NCI-H1092 treated with DMSO at 0.1 percent for 48 hours (cell line): ENCODE measurements at places on chromosomes 3 and 15.

DNA sequence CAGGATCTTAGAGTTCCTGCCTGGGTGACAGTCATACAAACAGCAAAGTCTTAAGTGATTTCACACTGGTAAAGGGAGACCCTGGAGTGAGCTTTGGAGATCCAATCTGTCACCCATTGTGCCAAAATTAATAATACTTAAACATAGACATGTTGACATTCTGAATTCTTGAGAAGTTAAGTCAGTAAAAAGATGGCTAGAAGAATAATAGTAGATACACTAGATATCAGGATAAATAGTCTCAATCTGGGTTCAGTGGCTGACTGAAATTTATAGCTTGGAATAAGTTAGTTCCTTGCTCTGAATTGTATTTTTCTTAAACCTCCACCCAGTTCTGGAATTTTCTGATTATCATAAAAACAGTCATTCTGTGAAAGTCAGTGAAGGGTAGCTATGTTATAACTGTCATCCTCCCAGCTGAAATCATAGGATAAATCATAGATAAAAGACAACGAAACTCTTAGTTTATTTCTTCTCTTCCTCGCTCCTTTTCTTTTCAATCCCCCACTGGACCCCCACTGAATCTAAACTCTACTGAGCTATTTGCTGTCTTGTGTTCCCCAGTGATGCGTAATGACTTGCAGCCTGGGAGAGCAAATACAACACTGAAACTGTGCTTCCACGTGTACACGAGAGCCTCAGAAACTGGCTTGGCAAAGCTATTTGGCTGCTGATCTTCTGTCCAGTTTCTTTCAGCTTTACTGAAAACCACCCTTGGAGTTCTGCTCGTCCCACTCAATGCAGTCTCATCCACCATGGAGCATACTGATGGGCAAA is 175.4 kb upstream of the TP63 start:
- DNase-seq = no peak

- DNase-seq = no peak
These were observed 369.3 kb upstream of the ONECUT1 start for GRCh38 chr15:53159458-53159857.

DNA sequence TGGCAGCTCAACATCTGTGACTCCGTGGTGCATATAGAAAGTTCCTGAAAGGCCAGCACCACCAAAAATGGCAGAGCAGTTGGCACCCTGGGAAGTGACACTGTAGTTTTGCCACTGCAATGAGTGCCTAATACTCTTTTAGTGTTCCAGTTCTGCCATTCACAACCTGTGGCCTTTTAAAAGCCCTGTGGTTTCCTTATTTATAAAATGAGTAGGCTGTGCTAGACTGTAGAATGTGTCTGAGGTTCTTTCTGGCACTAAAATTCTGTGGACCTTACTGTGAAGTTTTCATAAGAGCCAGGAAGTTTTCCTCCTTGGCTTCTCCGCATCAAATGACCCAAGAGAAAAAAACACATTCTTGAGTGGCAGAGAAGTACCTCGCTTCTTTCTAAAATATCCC is 74.1 kb downstream of the MME start:
- no peak for DNase-seq

GRCh38 chr3:175585898-175586297 is 726.8 kb downstream of the NAALADL2 start:
- DNase-seq = no peak

- DNase-seq = peak; percentile 10
These were observed 28.1 kb downstream of the CPNE4 start for GRCh38 chr3:132006605-132007204.

- no peak for DNase-seq
These were observed 331.5 kb upstream of the MCTP2 start for GRCh38 chr15:93899817-93900216.

DNA sequence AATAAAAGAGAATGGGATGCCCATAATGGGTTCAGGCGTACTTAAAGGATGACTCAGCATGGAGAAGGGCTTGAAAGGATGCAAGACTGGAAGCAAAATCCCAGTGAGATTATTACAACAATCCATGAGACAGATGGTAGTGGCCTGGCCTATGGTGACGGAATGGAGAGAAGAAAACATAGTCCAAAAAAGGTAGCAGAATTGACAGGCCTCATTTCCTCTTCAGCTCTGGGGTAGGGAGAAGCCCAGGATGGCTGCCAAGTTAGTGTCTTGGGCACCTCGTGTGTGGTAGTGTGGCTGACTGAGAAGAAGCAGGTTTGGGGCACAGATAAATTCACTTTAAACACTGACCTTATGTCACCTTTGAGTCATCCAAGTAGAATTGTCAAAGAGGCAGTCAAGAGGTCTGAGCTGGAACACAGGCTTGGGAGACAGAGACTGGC is 18.1 kb downstream of the MB21D2 start:
- DNase-seq = no peak

DNA sequence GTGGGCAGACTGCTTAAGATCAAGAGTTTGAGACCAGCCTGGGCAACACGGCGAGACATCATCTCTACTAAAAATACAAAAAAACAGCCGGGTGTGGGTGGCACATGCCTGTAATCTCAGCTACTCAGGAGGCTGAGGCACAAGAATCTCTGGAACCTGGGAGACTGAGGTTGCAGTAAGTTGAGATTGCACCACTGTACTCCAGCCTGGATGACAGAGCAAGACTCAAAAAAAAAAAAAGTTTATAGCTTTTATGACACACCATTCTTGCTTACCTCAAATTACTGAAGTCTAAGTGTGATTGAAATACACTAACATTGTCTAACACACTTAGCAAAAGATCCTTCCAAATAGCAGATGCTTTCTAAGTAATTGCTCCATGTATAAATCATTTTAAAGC is 207.6 kb downstream of the STAG1 start:
- DNase-seq = no peak

DNA sequence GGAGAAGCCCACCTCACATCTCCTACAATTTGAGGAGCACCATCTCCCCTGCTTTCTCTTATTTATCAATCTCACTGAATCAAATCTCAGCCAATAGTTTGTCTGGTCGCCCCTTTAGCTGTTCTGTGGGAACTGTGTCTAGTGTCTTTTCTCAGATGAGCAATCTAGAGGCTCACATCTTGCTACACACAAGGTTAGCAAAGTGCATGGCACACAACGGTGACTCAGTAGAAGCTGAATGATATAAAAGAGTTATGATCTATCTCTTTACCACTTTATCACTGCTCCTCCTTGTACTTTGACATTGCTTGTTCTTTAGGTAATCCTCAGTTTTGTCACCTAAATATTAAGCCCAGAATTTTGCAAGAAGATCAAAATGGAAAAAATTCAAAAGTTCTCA is 16.8 kb upstream of the COLQ start:
- no peak for DNase-seq

- no peak for DNase-seq
These were observed 149.7 kb downstream of the KLF13 start for GRCh38 chr15:31476236-31476810.

- DNase-seq = no peak
These were observed 10.9 kb downstream of the SCG3 start for GRCh38 chr15:51692154-51692553.

GRCh38 chr3:73716418-73716817 is 91.7 kb upstream of the PDZRN3 start:
- no peak for DNase-seq

DNA sequence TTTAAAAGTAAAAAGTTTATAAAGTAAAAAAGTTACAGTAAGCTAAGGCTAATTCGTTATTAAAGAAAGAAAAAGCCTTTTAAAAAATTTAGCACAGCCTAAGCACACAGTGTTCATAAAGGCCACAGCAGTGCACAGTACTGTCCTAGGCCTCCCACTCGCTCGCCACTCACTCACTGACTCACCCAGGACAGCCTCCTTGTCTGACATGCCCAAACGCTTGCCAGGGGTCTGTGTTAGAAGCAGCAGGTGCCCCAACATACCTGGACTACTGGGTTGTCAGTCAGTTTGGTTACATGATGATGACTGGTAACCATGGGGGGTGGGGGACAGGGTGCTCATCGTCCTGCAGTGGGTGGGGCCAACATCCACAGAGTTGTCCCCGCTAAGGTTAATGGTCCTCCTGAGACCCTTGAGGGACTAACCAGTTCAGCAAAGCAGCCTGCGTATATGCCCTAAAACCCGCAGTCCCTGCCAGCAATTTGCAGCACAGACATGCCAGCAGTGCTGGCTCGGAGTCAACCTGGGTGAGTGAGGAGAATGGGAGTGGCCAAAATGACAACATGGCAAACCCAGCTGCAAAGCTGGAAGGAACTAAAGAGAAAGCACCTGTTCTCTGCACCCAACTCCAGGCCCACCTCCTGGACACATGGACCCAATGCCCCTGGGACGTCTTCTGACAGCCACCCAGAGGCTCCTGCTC is 49.2 kb downstream of the CYFIP1 start:
- no peak for DNase-seq

DNA sequence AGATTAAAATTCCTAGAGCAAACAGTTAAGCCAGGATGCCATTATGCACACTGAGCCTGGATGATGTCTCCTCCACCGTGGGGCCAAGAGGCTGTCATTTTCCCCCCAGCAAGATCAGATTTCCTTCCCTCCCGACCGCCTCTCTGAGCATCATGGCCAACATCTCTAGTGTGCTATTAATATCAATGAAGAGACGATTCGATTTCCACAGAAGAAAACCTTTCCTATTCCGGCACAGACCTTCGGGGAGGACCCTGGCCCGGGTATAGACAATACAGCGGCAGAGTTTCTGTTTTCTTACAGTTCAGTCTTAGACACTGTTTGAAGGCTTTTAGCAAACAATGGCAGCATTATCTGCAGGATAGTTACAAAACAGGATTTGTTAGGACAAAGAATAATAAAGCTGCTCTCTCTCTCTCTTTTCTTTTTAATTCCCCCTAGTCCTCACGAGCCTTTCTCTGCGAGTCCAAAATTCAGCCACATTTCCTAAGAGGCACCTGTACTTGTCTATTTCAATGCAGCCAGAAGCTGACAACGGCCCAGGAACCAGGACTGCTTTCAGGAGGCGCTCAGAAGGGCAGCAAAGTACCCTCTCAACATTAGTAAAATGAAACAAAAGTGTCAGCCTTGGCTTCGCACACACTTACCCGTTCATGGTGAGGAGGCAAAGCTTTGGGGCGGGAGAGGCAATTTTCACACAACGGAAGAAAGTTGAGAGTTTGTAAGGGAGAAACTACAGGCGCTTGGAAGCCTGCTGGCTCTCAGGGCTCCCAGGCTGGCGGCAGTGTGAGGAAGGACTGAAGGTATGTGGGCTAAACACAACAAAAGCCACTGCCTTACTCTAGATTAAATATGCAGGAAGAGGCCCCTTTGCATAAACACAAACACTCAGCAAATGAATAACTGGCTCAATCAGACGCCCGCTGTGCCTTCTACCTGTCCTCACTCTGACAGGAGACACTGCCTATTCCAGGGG is 278.0 kb downstream of the FOXP1 start:
- DNase-seq = peak; percentile 52

GRCh38 chr3:141905129-141905528 is 28.7 kb downstream of the ATP1B3 start:
- DNase-seq = no peak

DNA sequence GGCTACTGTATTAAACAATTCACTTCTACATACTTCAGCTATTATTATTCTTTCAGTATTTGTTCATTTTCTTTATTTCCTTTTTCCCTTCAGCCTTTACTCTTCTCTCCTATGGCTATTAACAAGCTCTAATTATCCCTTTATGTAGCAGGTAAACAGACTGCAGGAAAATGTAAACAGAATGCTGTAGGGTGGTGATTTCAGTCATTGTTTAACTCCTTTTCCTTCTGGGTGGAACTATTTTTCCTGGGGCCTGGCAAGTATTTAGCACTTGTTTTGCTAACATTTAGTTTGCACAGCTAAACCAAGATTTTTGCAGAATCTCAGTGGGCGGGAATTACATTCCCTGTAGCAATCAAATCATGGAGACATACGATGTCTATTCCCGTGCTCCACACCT is 14.4 kb downstream of the RARB start:
- no peak for DNase-seq

DNA sequence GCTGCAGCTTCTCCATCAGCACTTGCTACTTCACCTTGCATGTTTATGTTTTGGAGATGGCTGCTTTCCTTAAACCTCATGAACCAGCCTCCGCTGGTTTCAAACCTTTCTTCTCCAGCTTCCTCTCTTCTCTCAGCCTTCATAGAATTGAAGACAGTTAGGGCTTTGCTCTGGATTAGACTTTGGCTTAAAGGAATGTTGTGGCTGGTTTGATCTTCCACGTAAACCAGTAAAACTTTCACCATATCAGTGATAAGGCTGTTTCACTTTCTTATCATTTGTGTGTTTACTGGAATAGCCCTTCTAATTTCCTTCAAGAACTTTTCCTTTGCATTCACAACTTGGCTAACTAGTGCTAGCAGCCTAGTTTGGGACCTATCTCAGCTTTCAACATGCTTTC is 11.7 kb upstream of the GNAT1 start:
- DNase-seq = no peak

GRCh38 chr15:33168444-33168843 is 26.1 kb downstream of the FMN1 start:
- DNase-seq = no peak

DNA sequence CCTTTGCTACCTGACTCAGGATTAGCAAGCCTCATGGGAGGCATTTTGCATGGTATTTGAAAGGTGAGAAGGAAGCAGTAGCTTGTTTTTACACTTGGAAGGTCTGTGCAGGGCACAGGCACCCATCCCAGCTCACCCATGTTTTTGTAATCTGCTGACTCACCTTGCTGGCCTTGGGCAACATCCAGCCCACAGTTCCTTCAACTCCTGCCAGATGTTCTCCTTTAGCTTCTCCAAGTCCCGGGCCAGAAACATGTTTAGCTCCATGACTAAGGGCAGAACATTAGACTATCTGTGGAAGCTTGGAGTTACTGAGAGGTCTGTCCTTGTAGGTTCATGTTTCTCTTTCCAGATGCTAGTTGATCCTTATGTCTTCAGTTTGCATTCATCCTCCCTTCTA is 12.4 kb upstream of the ZNF770 start:
- no peak for DNase-seq

GRCh38 chr3:118641608-118642007 is 393.0 kb downstream of the IGSF11 start:
- peak; percentile 45 for DNase-seq

DNA sequence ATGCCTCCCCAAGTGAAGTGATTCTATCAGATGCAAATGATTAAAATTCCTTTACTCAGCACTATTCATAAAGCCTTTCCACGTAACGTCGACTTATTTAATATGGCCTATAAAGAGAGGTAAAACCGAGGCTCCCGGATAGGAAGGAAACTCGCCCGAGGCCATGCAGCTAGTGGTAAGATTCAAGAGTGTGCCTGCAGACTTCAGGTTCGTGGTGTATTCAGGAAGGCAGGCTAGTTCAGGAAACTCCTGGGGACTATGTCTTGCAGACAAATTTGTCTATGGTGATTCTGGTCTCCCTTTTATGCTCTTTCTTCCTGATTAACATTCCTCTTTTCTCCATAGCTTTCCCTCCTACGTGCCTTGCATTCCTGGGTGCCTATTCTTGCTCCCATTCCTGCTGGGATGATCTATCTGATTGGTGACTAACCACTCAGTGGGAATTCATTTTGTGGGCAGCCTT is 150.7 kb downstream of the SST start:
- no peak for DNase-seq

DNA sequence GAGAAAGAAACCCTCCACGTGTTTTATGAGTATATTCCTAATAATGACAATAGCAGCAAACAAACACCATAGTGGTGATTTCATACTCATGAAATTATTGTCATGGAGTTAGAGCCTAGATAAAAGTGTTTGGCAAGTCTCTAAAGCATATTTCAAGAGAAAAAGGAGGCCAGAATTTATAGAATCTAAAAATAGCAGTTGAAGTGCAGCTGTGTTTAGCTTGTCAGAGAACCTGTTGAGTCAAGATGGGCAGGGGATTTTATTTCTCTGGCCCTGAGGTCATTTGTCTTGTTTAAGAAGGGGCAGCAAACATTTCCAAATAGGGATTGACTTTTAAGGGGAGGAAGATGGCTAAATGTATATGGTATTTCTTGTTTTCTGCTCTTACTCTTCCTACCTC is 279.6 kb upstream of the CTDSPL start:
- no peak for DNase-seq
